ENCODE measurements at places on chromosomes 5 and 9. TPM values are rescaled to one million over a fixed set of nuclear protein-coding genes. Genes with fewer than 3 reads are reported as not detected.

GRCh38 chr9:121368745-121369144, 1.3 kb downstream of the STOM start:
- peaks cover 5% of the 10 kb centered on the region for H3K36me3 ChIP-seq
- peak; percentile 17 for DNase-seq
- peaks cover 61% of the 10 kb centered on the region for H3K4me1 ChIP-seq
- peak overlapping the region; percentile 29 for H3K27ac ChIP-seq
- H3K27me3 ChIP-seq, result no peaks in the 10 kb centered on the region
- H3K4me3 ChIP-seq, result peak overlapping the region; percentile 85

GRCh38 chr9:120230227-120230626, 349.7 kb downstream of the CDK5RAP2 start:
- no peak overlapping the region for H3K4me3 ChIP-seq
- DNase-seq, result no peak
- H3K4me1 ChIP-seq, result no peaks in the 10 kb centered on the region

DNA sequence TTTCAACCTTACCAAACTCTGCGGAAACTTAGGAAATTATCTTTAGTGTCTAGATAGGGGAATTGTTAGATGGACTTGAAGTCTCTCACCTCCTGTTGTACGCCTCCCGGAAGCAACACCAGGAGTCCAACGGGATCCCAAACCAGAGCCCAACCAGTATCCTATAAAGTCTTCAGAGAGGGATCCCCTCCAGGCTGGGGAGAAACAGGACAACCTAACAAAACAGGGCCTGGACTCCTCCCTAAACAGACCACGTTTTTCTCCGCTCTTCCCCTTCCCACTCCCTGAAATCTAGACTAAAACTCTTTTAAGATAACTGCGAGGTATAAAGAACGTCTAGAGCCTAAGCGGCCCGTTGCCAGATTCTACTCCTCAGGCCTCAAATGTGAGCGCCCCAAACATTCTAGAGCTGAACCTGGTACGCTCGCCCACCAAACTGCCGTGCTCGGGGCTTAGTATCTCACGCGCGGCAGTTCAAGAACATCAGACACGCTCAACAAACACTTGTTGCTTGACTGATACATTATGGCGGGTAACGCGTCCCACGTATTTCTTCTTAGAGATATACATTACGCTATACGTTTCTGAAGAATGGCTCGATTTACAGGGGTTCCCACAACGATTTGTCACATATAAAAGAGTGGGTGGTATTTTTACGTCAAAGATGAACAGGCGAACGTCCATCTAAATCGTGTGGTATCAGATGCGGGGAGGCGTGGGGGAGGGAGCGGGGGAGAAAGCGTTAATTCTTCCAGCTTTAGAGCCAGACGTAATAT, 663 bp upstream of the SMIM27 start:
- no peaks in the 10 kb centered on the region for H3K27me3 ChIP-seq
- H3K27ac ChIP-seq, result peak overlapping the region; percentile 100
- DNase-seq, result peak; percentile 51
- peaks cover 3% of the 10 kb centered on the region for H3K36me3 ChIP-seq
- H3K4me3 ChIP-seq, result peak overlapping the region; percentile 100

GRCh38 chr5:3355126-3355525, 240.5 kb upstream of the IRX1 start:
- no peaks in the 10 kb centered on the region for H3K4me1 ChIP-seq
- H3K27ac ChIP-seq, result no peak overlapping the region
- H3K27me3 ChIP-seq, result no peaks in the 10 kb centered on the region
- DNase-seq, result no peak
- no peak overlapping the region for H3K4me3 ChIP-seq

- H3K27me3 ChIP-seq, result peaks cover 19% of the 10 kb centered on the region
- no peaks in the 10 kb centered on the region for H3K36me3 ChIP-seq
- H3K27ac ChIP-seq, result no peak overlapping the region
- no peak for DNase-seq
These were observed 32.3 kb upstream of the OLFM1 start for GRCh38 chr9:135055181-135055580.

DNA sequence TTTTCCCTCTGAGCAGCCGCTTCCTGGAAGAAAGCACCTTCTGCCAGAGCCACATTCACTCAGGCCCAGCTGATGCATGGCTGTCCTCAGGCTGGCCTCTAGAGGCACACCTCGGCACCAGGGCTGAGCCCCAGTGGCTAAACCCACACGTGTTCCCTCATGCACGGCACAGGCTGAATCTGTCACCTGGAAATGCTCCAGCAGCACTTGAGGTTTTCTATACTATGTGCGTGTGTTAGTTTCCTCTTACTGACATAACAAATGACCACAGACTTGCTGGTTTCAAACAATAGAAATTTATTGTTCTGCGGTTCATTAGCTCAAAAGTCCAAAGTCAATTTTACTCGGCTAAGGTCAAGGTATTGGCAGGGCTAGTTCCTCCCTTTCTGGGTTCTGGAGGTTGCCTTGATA, 141.4 kb downstream of the LRRC70 start:
- peaks cover 21% of the 10 kb centered on the region for H3K27me3 ChIP-seq
- no peaks in the 10 kb centered on the region for H3K36me3 ChIP-seq
- H3K4me3 ChIP-seq, result no peak overlapping the region

DNA sequence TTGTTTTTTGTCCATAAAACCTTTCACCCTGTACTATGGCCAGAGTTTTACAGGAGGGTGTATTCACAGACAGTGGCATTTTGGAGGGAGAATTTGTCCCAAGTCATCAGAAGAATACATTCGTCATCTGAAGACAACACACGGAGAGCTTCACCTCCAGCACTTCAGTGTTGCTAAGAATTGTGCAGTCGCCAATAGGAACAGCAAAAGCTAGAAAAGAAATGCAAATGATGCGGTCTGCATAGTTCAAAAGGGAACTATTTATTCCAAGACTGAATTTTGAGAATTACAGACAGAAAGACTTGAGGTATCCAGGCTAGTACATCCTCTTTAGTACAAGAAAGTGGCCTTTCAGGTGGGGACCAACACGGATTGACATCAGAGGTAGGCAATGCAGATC, 399.2 kb upstream of the KIF2A start:
- no peaks in the 10 kb centered on the region for H3K4me1 ChIP-seq
- no peak overlapping the region for H3K27ac ChIP-seq
- H3K36me3 ChIP-seq, result no peaks in the 10 kb centered on the region
- H3K27me3 ChIP-seq, result no peaks in the 10 kb centered on the region
- DNase-seq, result no peak

DNA sequence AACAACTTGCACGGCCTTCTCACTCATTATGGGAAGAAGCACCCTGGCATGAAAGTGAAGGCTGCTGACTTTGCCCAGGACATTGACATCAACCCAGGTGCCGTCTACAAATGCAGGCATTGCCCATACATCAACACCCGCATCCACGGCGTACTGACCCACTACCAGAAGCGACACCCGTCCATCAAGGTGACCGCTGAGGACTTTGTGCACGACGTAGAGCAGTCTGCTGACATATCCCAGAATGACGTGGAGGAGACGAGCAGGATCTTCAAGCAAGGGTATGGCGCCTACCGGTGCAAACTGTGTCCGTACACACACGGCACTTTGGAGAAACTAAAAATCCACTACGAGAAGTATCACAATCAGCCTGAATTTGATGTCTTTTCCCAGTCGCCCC, 65.4 kb downstream of the ZNF462 start:
- peaks cover 5% of the 10 kb centered on the region for H3K27me3 ChIP-seq
- no peaks in the 10 kb centered on the region for H3K4me1 ChIP-seq
- no peak overlapping the region for H3K4me3 ChIP-seq
- H3K36me3 ChIP-seq, result peaks cover 4% of the 10 kb centered on the region
- no peak for DNase-seq

DNA sequence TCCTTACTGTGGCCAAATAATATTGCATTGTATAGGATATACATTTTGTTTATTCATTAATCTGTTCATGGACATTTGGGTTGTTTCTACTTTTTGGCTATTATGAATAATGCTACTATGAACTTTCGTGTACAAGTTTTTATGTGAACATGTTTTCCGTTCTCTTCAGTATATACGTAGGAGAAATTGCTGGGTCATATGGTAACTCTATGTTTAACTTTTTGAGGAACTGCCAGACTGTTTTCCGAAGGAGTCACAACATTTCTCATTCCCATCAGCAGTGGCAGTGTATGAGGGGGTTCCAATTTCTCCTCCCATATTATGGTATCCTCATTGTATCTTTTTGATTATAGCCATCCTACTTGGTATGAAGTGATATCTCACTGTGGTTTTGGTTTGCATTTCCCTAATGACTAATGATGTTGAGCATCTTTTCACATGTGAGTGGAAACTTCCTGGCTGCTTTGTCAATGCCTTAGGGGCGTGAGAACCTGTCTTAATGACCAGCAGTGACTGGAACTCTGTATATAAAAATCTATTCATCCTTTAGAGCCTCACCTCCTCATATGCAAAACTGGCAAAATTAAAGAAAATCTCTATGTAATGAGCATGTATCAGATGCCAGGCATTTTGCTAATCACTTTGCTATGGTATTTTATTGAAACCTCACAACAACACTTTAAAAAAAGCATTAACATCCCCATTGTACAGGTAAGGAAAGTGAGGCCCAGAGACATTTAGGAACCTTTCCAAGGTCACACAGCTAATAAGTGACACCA, 47.8 kb upstream of the TGFBR1 start:
- peaks cover 68% of the 10 kb centered on the region for H3K4me1 ChIP-seq
- H3K36me3 ChIP-seq, result peaks cover 5% of the 10 kb centered on the region
- DNase-seq, result peak; percentile 29
- H3K4me3 ChIP-seq, result peak overlapping the region; percentile 88
- peak overlapping the region; percentile 62 for H3K27ac ChIP-seq
- peaks cover 23% of the 10 kb centered on the region for H3K27me3 ChIP-seq

DNA sequence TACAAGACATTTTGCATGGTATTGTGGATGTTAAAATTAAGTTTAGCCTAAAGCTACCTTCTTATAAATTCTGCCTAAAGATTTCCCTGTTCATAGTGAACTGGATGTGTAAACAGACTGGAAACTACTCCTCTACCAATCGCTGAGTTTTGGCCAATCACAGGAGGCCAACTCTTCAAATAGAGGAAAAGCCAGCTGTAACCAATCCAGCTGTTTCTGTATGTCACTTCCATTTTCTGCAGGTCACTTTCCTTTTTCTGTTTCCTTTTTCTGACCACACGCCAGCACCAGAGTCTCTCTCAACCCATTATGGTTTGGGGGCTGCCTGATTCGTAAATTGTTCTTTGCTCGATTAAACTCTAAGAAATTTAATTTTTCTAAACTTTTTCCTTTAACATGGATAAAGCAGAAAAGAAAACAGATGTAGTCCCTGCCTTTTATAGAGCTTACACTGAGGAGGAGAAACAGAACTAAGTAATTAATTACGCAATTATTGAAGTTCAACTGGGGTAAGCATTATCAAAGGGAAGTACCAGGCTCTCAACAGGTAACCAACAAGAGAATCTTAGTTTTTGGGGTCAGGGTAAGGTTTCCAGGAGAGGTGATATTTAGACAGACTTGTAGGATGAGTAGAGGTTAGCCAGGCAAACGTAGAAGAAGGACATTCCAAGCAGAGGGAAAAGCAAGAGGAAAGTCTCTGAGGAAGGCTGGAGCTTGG, 27.7 kb downstream of the RANBP3L start:
- H3K36me3 ChIP-seq, result no peaks in the 10 kb centered on the region
- no peak for DNase-seq
- no peaks in the 10 kb centered on the region for H3K27me3 ChIP-seq
- no peak overlapping the region for H3K27ac ChIP-seq

DNA sequence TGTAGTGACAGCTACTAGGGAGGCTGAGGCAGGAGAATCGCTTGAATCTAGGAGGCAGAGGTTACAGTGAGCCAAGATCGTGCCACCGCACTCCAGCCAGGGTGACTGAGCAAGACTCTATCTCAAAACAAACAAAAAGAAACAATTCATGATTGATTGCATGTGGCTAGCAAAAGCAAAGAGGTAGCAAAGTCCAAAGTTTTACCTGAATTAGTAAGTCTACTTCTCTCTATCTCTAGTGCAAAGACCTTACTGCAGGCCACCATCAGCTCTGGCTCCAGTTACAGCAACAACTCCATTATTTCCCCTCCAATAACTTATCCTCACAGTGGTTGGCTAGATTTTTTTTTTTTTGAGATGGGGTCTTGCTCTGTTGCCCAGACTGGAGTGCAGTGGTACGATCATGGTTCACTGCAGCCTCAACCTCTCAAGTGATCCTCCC, 6.2 kb upstream of the SAR1B start:
- no peaks in the 10 kb centered on the region for H3K36me3 ChIP-seq
- H3K27me3 ChIP-seq, result no peaks in the 10 kb centered on the region
- no peak for DNase-seq
- H3K27ac ChIP-seq, result no peak overlapping the region

DNA sequence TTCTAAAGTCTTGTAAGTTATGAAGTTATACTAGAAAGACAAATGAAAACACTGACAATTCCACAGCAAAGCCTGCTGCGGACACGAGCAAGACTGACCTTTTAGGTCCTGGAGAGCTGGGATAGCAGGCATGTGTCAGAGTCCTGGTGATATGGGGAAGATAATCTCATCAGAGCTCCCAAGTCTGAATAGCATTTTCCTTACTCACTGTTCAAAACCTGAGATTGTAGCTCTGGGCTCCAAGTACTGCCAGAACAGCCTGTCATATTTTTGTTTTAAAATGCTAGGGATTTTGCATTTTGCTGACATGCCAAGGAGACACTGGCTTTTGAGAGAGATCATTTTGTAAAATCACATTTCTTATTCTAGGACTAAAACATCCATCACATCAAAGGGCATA, 90.1 kb downstream of the DRD1 start:
- H3K4me3 ChIP-seq, result no peak overlapping the region
- peaks cover 40% of the 10 kb centered on the region for H3K27me3 ChIP-seq
- H3K4me1 ChIP-seq, result no peaks in the 10 kb centered on the region
- DNase-seq, result no peak
- H3K36me3 ChIP-seq, result no peaks in the 10 kb centered on the region

- H3K27me3 ChIP-seq, result no peaks in the 10 kb centered on the region
- peaks cover 6% of the 10 kb centered on the region for H3K4me1 ChIP-seq
- H3K36me3 ChIP-seq, result no peaks in the 10 kb centered on the region
- no peak overlapping the region for H3K4me3 ChIP-seq
- no peak for DNase-seq
These were observed 146.9 kb downstream of the GOLPH3 start for GRCh38 chr5:32027093-32027716.

- no peaks in the 10 kb centered on the region for H3K36me3 ChIP-seq
- H3K4me3 ChIP-seq, result no peak overlapping the region
- H3K27ac ChIP-seq, result no peak overlapping the region
These were observed 176.6 kb upstream of the C9orf72 start for GRCh38 chr9:27749838-27750237.

GRCh38 chr5:32780508-32780919, 69.4 kb downstream of the NPR3 start:
- no peak overlapping the region for H3K27ac ChIP-seq
- no peaks in the 10 kb centered on the region for H3K36me3 ChIP-seq
- no peaks in the 10 kb centered on the region for H3K27me3 ChIP-seq
- H3K4me3 ChIP-seq, result no peak overlapping the region

- H3K4me1 ChIP-seq, result no peaks in the 10 kb centered on the region
- DNase-seq, result no peak
- no peak overlapping the region for H3K4me3 ChIP-seq
- no peak overlapping the region for H3K27ac ChIP-seq
These were observed 83.0 kb downstream of the NDUFS4 start for GRCh38 chr5:53643445-53643844.

CPEB4 gene
- 14.4 TPM for total RNA-seq

SPATA31E1 gene
- total RNA-seq, result not detected

PCDHA9 gene
- total RNA-seq, result not detected

PTCH1 gene
- 5.9 TPM for total RNA-seq

DCTN3 gene
- 79.2 TPM for total RNA-seq
